ENCODE measurements at places on chromosomes 16 and 17. TPM values are rescaled to one million over a fixed set of nuclear protein-coding genes. Genes with fewer than 3 reads are reported as not detected.

The CDH13 gene
- total RNA-seq, result not detected

The KIF18B gene
- total RNA-seq, result 117 TPM

The FBXO39 gene
- 1.5 TPM for total RNA-seq

The NOG gene
- not detected for total RNA-seq

GRCh38 chr17:31308372-31309334 lies 5.2 kb downstream of the EVI2B start:
- no peaks in the 10 kb centered on the region for H3K27me3 ChIP-seq
- peak overlapping the region; percentile 90 for H3K27ac ChIP-seq
- peaks cover 37% of the 10 kb centered on the region for H3K4me1 ChIP-seq
- peak overlapping the region; percentile 82 for H3K4me3 ChIP-seq
- no peak for DNase-seq

- no peak overlapping the region for H3K4me3 ChIP-seq
- no peaks in the 10 kb centered on the region for H3K27me3 ChIP-seq
- peak overlapping the region; percentile 34 for H3K27ac ChIP-seq
- H3K4me1 ChIP-seq, result peaks cover 67% of the 10 kb centered on the region
Measured at GRCh38 chr17:63780507-63780906, 6.5 kb downstream of the DDX42 start.

DNA sequence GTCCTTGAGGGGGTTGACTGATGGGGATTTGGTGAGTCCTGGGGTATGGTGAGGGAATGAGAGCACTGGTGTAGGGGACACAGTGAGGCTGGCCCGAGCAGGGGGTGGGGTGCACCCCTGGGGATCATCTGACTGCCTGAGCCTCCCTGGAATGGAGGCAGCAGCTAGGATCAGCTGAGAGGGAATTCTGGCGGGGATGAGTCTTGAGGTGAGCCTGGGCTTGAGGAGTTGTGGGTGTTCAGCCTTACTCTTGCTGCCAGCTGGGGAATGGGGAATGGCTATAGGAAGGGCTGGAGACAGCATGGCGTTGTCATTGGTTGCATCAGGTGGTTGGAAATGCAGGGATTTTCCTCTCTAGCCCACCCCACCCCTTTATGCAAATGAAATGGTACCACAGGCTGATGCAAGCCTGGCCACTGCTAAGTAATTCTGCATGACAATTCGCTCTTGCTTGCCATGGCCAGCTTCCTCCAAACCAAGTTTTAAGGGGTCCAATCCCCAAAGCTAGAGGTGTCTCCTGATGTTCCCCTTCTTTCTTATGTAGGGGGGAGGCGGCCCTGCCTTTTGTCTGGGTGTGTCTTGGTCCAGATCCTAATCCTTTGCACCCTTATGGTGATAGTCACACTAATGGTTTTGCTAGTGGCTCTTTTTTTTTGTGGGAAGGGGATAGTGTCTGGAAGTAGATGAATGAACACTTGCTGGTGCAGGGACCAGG lies 7.5 kb downstream of the NFE2L1 start:
- peaks cover 50% of the 10 kb centered on the region for H3K4me1 ChIP-seq
- no peaks in the 10 kb centered on the region for H3K27me3 ChIP-seq
- H3K36me3 ChIP-seq, result peaks cover 69% of the 10 kb centered on the region
- peak; percentile 56 for DNase-seq

DNA sequence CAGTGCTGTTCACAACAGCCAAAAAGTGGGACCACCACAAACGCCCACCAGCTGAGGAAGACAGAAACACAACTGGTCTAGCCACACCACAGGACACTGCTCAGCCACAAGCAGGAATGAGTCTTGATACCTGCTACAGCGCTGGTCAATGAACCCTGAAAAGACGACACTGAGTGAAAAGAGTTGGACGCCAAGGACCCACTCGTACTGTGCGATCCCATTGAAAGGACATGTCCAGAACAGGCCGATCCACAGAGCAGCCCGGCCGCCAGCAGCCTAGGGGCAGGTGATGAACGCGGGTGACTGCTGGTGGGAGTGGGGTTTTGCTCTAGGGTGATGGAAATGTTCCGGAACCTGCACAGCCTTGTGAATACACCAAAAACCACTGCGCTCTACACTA lies 10.6 kb upstream of the SLC38A8 start:
- H3K4me3 ChIP-seq, result no peak overlapping the region
- DNase-seq, result no peak
- H3K4me1 ChIP-seq, result no peaks in the 10 kb centered on the region
- no peaks in the 10 kb centered on the region for H3K27me3 ChIP-seq
- peaks cover 17% of the 10 kb centered on the region for H3K36me3 ChIP-seq
- H3K27ac ChIP-seq, result no peak overlapping the region

DNA sequence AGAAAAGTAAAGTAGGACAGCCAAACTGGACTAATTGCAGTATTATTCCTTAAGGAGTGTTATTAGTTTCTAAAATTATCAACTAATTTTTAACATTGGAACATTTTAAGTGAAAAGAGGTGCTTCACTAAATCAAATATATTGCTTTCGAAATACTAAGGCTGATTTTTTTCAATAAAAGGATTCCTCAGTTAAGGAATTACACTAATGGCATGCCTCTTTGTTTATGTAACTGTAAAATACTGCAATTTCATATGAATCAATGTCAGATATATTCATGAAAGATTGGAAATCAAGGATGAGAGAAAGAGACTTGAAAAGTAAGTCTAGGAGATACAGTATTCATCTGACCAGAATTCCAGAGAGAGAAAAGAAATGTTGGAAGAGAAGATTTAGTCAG lies 129.8 kb downstream of the TANC2 start:
- no peak for DNase-seq
- H3K36me3 ChIP-seq, result peaks cover 1% of the 10 kb centered on the region
- no peak overlapping the region for H3K4me3 ChIP-seq
- H3K27me3 ChIP-seq, result no peaks in the 10 kb centered on the region
- H3K4me1 ChIP-seq, result no peaks in the 10 kb centered on the region
- H3K27ac ChIP-seq, result no peak overlapping the region

GRCh38 chr17:44959821-44960531 lies 8.1 kb downstream of the C1QL1 start:
- no peak for DNase-seq
- peaks cover 3% of the 10 kb centered on the region for H3K4me1 ChIP-seq
- H3K27ac ChIP-seq, result no peak overlapping the region
- no peaks in the 10 kb centered on the region for H3K36me3 ChIP-seq

- H3K36me3 ChIP-seq, result no peaks in the 10 kb centered on the region
- H3K4me3 ChIP-seq, result no peak overlapping the region
- peak overlapping the region; percentile 73 for H3K27ac ChIP-seq
- H3K27me3 ChIP-seq, result peaks cover 44% of the 10 kb centered on the region
- peaks cover 22% of the 10 kb centered on the region for H3K4me1 ChIP-seq
Measured at GRCh38 chr16:85888405-85889331, 10.3 kb upstream of the IRF8 start.

DNA sequence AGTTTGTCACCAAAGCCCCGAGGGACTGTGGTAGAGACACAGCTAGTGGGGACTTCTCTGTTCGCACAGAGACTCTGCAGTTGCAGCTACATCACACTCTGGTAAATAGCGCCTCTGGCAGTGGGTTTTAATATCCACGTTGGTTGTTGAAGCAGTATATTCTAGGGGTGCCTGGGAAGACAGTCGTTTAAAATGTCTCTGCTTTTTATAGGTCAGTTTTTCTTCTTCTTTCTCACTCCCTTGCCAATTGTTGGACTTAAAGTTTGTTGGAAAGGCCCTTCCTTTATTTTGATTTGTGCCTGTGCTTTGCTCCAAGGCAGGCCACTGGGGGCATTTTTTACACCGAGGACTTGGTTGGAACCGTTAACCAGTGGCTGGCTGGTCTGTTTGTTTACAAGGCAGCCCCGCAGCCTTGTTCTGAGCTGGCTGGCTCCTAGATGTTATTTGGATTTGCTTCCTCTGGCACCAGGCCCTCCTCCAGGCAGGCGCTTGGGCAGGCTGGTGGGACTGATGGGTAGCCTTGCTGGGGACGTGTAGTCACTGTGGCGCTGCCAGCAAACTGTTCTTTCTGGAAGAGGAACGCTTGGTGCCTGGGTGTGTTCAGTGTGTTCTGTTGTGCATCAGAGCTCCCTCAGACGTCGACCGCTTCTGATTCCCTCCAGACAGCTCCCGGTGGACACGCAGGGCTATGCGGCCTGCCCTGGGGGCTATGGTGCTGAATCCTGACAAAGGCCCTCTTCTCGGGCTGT lies 218.2 kb upstream of the CHMP6 start:
- H3K36me3 ChIP-seq, result peaks cover 34% of the 10 kb centered on the region
- peaks cover 55% of the 10 kb centered on the region for H3K4me1 ChIP-seq
- H3K4me3 ChIP-seq, result no peak overlapping the region
- peak overlapping the region; percentile 39 for H3K27ac ChIP-seq
- H3K27me3 ChIP-seq, result no peaks in the 10 kb centered on the region
- DNase-seq, result no peak

- H3K36me3 ChIP-seq, result peaks cover 8% of the 10 kb centered on the region
- H3K27ac ChIP-seq, result no peak overlapping the region
- H3K27me3 ChIP-seq, result no peaks in the 10 kb centered on the region
- peaks cover 2% of the 10 kb centered on the region for H3K4me1 ChIP-seq
Measured at GRCh38 chr16:56363181-56363716, 62.1 kb downstream of the AMFR start.

DNA sequence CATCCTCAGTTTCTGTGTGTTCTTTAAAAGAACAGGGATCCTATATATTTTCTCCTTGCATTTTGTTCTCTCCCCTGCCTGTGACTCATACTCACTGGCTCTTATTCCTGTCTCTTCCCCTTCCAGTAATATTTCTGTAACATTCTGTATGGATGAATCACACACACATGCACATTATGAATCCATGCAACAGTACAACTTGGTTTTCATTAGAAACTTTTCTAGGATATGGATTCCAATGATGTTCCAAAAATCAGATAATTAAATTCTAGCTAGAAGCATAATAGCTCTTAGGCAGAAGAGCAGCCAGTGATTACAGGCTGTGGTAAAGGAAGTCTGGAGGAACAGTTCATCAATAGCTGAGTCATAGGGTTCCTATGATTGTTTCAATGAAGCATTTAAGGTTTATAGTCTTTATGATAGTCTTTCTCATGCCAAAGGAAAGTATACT lies 119.6 kb upstream of the PMFBP1 start:
- no peak for DNase-seq
- H3K27ac ChIP-seq, result no peak overlapping the region
- no peak overlapping the region for H3K4me3 ChIP-seq
- H3K36me3 ChIP-seq, result no peaks in the 10 kb centered on the region
- H3K4me1 ChIP-seq, result no peaks in the 10 kb centered on the region

DNA sequence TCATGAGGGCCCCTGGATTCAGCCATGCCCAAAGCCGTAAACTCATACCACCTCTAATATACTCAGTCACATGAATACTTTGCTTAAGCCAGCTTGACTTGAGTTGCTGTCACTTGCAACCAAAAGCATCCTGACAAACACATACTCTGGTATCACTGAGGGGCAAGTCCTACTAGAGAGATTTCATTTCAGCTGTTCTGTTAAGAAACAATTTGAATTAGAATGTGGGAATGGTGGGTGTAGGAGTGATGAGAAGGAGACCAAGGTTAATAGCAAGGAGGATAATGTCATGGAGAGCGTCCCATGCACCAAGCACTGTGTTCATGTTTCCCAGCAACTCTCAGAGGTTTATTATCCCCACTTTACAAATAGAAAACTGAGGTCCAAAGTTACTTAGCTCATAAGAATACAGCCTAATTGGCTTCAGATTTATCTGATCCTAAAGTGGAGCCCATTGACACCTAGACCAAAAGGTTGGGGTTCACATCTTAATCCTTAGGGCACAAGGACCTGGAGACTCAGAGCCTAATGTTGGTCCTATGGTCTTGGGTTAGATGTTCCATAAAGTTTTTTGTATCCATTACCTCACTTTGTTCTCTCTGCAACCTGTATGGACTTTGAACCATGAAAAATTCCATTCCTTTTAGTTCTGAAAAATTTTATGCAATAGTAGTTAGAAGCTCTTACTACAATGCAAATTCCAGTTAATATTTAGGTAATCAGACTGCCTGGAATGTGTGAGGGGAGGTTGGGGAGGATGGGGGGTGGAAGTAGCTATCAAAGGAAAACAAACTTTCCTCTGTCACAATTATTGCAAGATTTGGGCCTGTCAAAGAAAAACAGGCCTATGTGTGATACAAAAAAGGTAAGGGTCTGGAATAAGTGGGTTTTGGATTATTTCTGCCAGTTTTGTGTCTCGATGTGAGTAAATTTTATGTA lies 105.9 kb downstream of the IRX3 start:
- H3K4me3 ChIP-seq, result no peak overlapping the region
- H3K27ac ChIP-seq, result no peak overlapping the region
- DNase-seq, result no peak
- H3K27me3 ChIP-seq, result peaks cover 12% of the 10 kb centered on the region
- H3K4me1 ChIP-seq, result no peaks in the 10 kb centered on the region
- H3K36me3 ChIP-seq, result no peaks in the 10 kb centered on the region

- DNase-seq, result no peak
- no peaks in the 10 kb centered on the region for H3K36me3 ChIP-seq
- H3K27ac ChIP-seq, result no peak overlapping the region
- no peaks in the 10 kb centered on the region for H3K4me1 ChIP-seq
Measured at GRCh38 chr17:12579288-12579687, 86.4 kb upstream of the MYOCD start.

GRCh38 chr16:57736419-57737351 lies 1.1 kb downstream of the KATNB1 start:
- DNase-seq, result peak; percentile 77
- H3K27me3 ChIP-seq, result no peaks in the 10 kb centered on the region
- H3K4me1 ChIP-seq, result peaks cover 32% of the 10 kb centered on the region

GRCh38 chr17:43118679-43119615 lies 6.2 kb downstream of the BRCA1 start:
- H3K27ac ChIP-seq, result no peak overlapping the region
- DNase-seq, result no peak
- peaks cover 18% of the 10 kb centered on the region for H3K36me3 ChIP-seq
- no peak overlapping the region for H3K4me3 ChIP-seq
- H3K27me3 ChIP-seq, result no peaks in the 10 kb centered on the region

GRCh38 chr16:61366006-61366405 lies 670.2 kb downstream of the CDH8 start:
- no peaks in the 10 kb centered on the region for H3K36me3 ChIP-seq
- DNase-seq, result no peak
- no peaks in the 10 kb centered on the region for H3K4me1 ChIP-seq
- no peak overlapping the region for H3K27ac ChIP-seq
- no peaks in the 10 kb centered on the region for H3K27me3 ChIP-seq

DNA sequence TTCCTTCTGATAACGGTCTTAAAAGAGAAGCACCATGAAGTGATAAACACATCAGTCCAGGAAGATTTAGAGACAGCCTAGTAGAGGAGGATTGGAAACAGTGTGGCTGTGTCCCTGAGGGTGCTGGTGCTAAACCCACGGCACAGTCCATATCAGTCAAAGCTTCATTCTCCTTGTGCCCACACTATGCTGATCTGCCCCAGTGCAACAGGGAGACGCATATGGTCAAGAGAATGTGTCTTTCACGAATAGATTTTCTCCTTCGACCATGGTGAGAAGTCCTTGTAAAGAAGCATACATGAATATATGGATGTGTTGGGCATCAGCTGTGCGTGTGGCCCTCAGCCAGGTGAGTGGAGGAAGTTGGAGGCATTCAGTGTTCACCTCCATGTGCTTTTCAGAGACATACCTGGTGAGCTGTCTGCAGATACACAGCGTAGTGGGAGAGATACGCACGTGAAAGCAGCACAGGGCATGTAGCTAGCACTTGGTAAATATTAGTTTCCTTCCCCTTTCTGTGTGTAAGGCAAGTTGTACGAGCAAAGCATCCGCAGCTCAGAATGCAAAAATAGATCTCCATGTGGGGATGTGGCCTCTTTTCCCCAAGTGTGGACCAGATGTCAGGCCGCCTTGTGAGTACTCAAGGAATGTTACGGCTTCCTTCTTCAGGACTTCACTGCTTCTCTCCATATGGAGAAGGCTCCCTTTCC lies 29.4 kb downstream of the HLF start:
- H3K27ac ChIP-seq, result no peak overlapping the region
- H3K4me1 ChIP-seq, result peaks cover 5% of the 10 kb centered on the region
- no peak for DNase-seq
- peaks cover 9% of the 10 kb centered on the region for H3K27me3 ChIP-seq
- H3K4me3 ChIP-seq, result no peak overlapping the region
